Activated CD4-positive, alpha-beta T cell treated with anti-CD3 and anti-CD28 coated beads, Interleukin-2, Interleukin-6, amounts not matched to agents 100 ng/mL and 50 ng/mL, durations not matched to agents 16 hours and 8 hours (primary cell): ENCODE measurements at places on chromosomes 11 and 22.

GRCh38 chr22:49535527-49536125, 292.0 kb downstream of the BRD1 start:
- DNase-seq: no peak

DNA sequence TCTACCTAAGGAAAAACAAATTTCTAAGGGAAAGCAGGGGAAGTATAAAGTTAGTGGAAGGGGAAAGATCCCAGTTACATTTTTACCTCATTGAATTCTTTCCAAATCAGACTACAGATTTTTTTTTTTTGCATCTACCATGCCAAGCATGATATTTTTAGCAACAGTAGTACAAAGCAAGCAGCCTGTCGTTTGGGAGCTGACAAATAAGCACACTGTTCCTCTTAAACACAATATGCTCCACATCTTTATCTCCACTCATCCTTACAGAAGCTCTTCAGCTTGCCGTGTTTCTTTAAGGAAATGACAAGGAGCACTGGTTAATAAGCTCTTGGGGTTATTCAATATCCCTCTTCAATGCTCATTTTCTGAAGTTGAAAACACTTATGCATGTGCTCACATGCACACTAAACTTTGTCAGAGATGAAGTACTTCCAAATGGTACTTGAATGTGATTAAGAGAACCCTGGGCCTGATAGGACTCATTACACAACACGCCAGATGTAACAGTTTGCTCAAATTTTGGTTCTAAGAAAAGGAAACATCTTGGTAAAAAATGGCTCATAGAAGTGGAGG, 53.8 kb downstream of the PAX6 start:
- no peak for DNase-seq

DNA sequence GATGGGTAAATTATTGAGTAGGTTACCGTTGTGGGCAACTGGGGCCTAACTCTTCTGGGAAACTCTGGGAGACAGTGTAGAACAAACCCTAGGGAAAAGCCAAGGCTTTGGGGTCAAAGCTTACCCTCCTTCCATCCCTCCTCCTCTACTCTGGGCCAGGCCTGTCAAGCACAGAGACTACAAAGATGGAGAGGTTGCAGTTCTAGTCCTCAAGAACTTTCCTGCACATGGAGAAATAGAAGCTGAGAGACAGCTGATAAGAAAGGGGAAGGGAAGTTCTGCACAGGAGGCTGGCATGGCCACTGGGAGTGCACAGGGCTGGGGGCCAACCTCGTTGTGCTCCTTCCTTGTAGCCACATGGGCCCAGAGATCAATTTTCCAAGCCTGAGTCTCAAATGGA, 67.2 kb upstream of the ALX4 start:
- DNase-seq: no peak

- DNase-seq: no peak
Observed at GRCh38 chr22:48343461-48343860, 1484.2 kb downstream of the BRD1 start.

DNA sequence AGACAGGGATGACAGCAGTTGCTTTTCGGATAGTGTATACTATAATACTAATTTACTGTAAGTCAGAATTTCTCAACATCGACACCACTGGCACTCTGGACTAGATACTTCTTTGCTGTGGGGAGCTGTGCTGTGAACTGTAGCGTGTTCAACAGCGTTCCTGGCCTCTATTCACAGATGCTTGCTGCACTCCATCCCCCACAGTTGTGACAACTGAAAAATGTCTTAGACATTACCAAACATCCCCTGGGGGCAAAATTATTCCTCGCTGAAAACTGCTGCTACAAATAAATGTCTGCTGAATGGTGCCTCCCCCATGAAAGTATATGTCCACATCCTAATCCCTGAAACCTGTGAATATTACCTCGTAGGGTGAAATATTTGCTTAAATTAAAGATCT, 7.5 kb upstream of the SLC15A3 start:
- no peak for DNase-seq

- no peak for DNase-seq
Observed at GRCh38 chr11:132961453-132961852, 570.8 kb downstream of the OPCML start.

DNA sequence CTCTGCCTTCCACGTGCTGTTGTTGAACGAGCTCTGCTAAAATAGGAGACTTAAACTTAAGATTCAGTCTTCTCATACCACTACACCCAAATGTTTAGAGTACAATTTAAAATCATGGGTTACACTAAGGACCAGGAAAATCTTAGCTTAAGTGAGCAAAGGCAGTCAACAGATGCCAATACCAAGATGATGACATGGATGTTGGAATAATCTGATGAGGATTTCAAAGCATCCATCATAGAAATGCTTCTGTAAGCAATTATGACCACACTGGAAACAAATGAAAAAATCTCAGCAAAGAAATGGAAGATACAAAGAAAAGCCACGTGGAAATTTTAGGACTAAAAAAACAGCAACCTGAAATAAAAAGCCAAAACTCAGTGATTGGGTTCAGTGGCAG, 109.8 kb downstream of the ATXN10 start:
- DNase-seq: no peak

DNA sequence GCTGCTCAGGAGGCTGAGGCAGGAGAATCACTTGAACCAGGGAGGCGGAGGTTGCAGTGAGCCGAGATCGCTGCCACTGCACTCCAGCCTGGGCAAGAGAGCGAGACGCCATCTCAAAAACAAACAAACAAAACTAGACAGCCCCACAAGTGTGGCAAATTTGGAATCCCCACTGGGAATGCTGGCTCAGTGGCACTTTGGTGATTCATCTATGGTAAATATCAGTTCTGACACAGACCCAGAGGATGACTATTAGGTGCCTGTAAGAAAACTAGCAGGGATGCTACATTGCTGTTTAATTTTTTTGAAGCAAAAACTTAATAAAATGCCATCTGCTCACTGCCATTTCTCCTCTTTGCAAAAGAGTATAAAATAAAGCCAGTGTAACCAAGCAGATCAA, 107.9 kb downstream of the NAT10 start:
- DNase-seq: no peak

GRCh38 chr11:3666023-3666530, 5.1 kb downstream of the CHRNA10 start:
- DNase-seq: no peak

DNA sequence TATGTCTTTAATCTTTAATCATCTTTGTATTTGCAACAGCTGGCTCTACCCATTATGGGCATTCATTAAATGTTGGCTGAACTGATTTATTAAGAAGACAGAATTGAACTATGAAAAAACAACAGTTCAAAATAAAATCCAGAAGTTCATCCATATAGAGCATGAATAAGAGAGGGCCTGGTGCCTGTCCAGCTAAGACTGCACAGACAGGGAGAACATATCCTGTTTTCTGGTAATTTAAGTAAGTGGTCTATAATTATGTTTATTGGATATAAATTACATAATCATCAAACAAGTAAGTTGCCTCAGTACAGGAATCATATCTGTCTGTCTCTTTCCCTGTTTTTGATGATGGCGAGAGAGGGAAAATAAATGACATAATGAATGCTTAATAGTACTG, 137.2 kb downstream of the RBFOX2 start:
- DNase-seq: no peak

DNA sequence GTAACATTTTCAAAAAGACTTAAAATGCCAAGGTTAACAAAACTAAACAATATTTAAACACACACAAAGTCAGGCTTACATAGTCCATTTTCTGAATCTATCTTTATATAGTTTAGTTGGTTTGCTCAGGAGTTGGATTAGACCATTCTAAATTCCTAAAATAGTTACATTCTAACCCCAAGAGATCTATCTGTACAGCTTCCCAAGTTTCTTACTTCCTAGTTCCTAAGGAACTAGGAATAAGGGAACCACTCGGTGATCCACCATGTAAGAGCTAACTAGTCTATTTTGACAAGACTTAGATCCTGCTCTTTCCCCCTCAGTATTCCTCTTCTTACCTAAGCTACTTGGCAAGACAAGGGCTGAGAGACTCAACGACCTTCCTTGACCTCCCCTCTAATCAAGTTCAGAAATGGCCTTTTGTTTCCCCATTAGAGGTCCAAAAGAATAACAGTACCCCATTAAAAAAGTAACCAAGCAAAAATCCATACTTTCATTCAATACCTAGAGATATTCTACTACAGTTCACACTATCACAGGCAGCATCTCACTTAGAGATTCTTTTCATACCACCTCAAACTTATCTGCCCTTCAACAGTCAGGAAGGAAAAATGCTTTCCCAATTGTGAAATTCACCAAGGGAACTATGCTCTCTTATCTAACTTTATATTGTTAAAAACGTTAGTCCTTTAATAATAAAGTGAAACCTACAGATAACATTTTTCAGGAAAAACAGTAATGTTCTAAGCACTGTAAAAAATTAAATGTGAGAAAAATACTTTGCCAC, 253.1 kb downstream of the TTC28 start:
- DNase-seq: no peak

DNA sequence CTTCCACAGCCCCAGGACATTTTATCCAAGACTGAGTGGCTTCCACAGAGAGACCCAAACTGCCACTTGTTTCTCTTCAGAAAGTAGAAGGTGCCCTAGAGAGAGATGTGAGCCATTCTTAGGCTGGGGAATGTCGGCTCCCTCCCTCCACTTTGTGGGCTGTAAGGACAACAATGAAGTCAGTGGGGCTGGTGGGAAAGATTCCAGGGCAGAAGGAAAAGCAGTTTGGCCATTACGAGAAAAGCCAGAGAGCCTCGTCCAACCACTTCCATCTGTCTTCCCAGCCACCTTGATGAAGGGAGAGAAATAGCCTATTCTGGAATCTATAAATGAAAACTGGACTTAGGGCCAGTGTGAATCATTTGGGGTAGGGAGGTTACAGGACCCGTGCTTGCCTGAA, 382.5 kb downstream of the NXPE2 start:
- DNase-seq: no peak

DNA sequence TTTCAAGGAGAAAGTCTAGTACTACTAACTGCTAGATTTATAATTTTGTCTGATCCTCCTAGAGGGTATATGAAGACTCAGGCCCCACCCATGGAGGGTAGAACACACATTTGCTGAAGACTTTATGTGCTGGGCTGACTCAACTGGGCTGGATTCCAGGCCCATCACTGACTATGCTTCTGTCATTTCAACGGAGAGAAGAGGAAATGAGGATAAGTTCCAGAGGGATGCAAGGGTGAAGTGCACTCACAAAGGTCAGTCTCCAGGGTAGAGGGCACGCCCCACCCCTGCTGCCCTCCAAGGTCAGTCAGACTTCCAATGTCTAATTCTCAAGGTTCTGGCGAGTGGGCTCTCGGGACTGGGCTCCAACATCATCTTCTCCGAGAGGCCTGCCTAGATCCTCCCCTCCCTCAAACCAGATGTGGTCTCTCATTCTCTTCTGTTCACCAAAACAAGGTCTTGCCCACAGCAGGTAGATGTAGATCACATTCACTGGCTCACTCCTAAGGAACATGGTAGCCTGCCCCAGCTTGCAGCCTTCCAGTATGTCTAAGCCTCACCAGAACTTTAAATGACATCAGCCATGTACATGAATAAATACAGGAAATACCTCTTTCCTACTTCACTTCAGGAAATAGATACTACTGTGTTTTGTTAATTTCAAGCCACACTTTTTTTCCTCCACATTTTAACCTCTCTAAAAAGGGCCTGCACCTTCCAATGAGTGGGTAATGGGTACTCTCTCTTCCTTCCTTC, 7.3 kb upstream of the C11orf86 start:
- no peak for DNase-seq

- no peak for DNase-seq
Observed at GRCh38 chr11:72624496-72625201, 49.6 kb downstream of the PDE2A start.

DNA sequence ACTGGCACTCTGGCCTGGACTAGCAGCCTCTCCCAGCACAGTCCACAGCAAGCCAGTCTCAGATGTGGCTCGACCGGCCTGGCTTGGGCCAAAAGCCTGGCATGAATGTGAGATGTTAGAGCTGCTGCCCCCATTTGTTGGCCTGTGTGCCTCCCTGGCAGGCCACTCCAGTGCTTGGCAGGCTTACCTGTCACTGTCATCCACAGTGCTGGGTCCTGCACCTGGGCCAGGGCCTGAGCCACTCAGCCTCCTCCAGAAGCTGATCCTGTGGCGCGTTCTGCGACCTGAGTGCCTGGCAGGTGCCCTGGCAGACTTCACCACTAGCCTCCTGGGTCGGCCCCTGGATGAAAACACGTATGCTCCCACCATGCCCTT, 36.1 kb downstream of the RRP8 start:
- no peak for DNase-seq

- peak; percentile 91 for DNase-seq
Observed at GRCh38 chr11:85752890-85753581, 57.9 kb downstream of the SYTL2 start.

GRCh38 chr11:134835561-134835960, 423.5 kb upstream of the B3GAT1 start:
- no peak for DNase-seq

- DNase-seq: no peak
Observed at GRCh38 chr11:37747121-37747520, 1149.1 kb upstream of the RAG2 start.

- no peak for DNase-seq
Observed at GRCh38 chr11:19258641-19259230, 18.0 kb upstream of the E2F8 start.

GRCh38 chr11:1570896-1571759, 943 bp downstream of the DUSP8 start:
- no peak for DNase-seq

DNA sequence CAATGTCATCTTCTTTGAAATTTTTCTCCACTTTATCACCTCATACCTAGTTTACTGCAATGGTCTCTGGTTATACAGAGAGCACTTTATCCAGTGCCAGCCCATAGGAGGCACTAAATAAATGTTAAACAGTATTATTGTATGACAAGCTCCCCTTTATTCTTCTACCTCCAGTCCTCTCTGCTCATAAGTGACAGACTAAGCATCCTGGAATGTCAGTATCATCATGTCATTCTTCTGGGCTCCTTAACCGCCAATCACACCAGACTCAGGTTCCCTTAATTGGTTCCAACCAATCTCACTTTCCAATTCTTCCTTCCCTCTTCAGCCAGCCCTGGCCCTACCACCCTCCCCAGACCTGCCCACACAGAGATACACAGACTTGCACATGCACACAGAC, 93.1 kb downstream of the RPL27A start:
- no peak for DNase-seq

DNA sequence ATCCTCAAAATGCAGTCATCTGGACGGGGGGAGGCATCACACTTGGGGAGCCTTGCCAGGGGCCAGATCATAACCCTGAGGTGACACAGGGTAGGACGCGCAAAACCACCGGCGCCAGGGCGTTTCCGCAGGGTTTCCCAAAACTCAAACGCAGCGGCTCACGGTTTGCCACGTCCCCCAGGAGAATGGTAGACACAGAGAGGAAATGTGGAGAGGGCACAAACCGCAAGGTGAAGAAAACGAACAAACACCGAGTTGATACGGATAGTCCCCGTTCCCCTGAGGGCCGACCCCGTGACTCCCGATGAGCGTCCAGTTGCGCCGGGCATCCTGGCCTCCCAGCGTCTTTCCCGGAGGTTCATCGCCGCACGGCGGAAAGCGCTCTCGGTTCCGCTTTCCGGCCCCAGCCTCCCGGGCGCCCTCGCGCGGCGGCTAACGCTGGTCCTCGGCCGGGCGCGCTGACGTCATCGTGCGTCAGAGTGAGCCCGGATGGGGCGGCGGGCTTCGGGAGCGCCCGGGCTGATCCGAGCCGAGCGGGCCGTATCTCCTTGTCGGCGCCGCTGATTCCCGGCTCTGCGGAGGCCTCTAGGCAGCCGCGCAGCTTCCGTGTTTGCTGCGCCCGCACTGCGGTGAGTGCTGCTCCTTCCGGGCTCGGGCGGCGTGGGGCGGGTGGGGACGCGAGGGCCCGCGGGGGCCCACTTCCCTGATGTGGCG, at the start of gene BIRC2:
BIRC2 (plus strand) TSS at position 467 of the 714 bp plus-strand sequence. CDS start 2,641 bp downstream, outside the sequence.
- DNase-seq: peak; percentile 97

- DNase-seq: peak; percentile 39
Observed at GRCh38 chr22:29727131-29727523, 7.3 kb downstream of the CABP7 start.
